ENCODE measurements at places on chromosomes 1 and 21. TPM values are rescaled to one million over a fixed set of nuclear protein-coding genes. Genes with fewer than 3 reads are reported as not detected.

GRCh38 chr1:227762231-227762911 is 27.1 kb downstream of the SNAP47 start:
- DNase-seq: peak; percentile 97

DNA sequence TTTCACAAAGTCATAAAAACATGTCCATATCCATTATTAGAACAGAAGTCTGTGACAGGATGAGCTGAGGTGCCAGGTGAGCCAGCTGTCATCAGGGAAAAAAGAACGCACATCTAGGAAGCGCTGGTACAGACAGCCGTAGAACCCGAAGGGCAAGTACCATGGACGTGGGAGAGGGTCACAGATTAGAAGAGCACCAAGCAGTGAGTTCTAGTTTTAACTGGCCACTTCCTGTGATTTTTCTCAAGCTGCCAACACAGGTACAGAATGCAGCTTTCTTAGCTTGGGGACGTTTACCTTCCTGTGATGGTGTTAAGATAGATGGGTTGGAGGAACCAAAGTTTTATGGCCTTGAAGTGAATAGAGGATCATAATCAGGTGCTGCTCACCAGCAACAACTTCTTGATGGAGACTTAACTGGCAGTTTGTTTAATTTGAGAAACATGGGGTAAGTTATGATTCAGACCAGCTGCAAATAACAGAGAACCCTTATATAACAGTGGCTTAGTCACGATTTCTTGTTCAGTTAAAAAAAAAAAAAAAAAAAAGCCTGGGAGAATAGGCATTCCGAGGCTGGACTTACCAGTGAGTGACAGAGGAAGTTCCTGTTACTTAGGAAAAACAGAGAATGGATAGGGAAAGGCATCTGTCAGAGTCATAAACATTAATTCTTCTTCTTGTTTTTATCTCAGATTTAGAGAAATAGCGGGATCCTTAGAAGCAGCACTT is 30.9 kb downstream of the AGT start:
- peak; percentile 40 for DNase-seq

DNA sequence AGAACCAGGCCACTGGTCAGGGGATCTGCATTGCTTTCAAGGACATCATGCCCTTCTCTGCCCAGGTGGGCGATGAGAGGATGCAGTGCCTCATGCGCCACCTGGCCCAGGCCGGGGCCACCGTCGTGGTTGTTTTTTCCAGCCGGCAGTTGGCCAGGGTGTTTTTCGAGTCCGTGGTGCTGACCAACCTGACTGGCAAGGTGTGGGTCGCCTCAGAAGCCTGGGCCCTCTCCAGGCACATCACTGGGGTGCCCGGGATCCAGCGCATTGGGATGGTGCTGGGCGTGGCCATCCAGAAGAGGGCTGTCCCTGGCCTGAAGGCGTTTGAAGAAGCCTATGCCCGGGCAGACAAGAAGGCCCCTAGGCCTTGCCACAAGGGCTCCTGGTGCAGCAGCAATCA is 5.0 kb upstream of the ZBTB48 start:
- DNase-seq: no peak

The HLX gene
- total RNA-seq: 5.2 TPM

The PCSK9 gene
- under 0.01 TPM for total RNA-seq

DNA sequence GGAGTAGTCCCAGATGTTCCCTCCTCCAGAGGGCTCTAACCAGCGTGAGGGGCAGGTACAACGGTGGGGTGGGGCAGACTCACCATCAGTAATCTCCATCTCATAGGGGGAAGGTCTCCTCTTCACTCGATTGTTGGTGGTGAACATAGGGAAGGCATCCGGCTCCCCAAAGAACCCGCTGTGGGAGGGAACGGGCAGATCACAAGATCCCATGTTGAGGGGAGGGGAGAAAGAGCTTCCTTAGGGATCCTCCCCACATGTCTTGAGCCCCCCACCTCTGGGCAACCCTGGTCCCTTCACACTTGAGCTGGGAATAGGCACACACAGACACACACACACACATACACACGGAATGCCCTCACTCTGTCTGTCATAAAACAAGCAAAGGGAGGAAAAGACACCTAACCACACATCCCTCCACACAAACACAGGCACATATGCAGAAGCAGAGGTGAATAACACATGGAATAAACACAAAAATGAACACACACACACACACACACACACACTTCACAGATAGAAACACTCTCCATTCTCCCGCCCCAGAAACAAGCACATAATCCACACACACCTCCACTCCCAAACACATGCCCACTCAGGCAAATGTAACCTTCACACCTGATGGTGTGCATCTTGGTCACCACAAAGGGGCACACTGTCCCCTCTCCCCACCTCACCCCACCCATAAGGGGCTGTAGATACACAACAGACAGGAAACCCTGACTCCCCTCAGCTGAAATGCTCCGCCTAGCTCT is 7.9 kb downstream of the TAL1 start:
- no peak for DNase-seq

GRCh38 chr1:160363010-160363409 is 3.9 kb upstream of the NHLH1 start:
- DNase-seq: no peak

DNA sequence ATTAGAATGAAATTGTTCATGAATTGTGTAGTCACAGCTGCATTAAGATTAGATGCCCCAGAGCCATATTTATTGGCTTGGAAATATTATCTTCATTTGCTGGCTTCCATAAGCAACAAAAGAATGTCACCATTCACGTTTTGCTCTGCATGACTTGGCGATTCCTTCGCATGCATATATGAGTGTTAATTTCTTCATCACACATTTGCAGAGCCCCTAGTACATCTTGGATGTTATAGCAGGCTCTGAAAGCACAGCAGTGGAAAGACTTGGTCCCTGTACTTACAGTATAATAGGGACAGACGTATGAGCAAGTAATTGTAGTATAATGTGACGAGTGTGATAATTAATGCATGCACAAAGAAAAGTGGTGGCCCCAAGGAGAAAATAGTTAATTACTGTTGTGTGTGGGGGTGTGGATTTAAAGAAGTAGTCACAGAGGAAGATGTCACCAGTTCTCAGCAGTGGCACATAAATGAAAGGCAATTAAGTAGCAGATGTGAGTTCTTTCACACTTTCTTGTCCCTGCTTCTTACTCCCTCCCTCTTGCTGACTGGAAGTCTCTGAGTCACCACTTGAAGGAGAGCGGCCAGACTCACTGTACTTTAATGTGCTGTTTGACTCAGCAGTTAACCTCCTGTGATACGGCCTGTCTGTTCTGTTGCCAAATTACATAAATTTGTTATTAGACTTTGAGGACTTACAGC is 21.0 kb downstream of the S100A10 start:
- DNase-seq: peak; percentile 86

The AGMAT gene
- total RNA-seq: 1.6 TPM

DNA sequence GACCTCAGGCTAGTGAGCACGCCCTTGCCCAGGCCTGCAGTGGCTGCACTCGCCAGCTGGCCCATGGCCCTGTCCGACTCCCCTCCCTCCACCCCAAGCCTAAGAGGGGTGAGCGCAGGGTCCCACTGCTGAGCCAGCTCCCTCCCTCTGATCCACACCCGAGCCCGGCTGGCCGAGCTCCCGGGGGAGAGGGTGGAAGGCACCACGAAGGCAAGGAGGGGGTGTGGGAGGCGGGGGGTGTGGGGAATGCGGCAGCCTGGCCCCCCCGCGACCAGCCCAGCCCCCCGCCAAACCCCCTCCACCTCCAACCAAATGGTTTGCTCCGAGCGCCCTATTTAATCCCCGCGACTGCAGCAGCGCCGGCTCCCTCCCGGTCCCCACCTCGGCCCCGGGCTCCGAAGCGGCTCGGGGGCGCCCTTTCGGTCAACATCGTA is at the start of gene CADM3:
Gene CADM3, plus strand, starts transcription at position 362 of the 434 bp plus-strand sequence. CDS start 151 bp downstream, outside the sequence.
- no peak for DNase-seq

The ATXN7L2 gene
- total RNA-seq: 2.2 TPM

DNA sequence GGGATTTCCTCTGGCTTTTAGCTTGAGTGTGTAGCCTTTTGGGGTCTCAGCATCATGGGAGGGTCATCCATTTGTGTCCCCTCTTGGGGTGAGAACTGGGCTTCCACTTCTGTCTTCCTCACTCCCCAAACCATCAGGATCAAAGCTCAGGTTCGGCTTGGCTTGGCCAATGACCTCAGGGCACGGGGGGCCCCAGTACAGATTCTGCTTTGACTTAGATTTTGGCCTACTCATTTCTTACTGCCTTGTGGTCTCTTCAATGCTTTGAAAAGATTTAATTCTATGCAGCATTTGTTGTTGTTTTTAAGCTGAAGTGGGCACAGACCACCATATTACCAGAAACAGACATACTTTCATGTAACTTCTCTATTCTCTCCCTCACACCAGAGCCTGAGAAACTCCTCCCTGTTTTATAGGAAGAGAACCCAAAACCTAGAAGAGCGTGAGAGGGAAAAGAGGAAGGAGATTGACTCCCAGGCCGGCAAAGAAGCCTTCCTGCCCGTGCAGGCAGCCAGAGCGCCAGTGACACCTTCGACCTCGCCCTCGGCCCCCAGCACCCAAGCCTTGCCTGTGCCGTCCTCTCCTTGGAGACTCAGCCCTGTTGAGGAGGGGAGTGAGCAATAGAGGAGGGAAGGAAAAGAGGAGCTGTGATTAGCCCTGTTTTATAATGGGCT is 1.9 kb upstream of the S100A3 start:
- DNase-seq: no peak

DNA sequence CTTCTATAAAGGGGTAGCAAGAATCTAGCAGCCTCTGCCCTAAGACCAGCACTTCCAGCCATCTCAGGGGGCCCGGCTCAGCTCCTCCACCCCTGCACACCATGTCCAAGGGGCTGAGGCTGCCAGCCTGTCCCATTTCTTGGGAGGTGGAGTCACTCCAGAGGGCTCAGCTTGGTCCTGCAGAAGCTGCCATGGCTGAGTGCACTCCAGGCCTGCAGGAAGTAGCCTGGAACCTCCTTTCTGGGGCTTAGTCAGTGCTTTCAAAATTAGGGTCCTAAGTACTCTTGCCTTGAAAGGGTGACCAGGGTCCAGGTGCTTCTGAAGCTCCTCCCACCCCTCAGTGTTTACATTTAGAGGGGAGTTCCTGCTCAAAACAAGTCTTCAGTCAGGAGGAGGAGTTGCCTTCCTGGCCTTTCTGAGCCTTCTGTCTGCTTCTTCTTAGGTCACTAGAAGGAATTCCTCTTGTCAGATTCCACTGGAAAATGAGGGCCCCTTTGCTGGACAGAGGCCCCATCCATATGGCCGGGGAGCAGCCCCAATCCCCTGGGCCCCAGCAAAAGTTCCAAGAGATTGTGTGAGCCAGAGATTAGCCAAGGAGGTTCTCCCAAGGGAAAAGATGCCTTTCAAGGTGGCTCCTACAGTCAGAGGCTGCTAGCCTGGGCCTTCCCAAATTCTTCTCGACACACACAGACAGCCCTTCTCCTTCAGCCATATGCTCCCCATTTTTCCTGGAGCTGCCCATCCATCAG is 128.1 kb upstream of the VAMP3 start:
- DNase-seq: no peak

Measured in RPMI7951 (cell line).